Activated T-helper 1 cell treated with anti-CD3 and anti-CD28 coated beads, Interleukin-12 subunit alpha, Interleukin-12 subunit beta, Interleukin-2, Interleukin-4 antibody, amounts not matched to agents 30 ng/mL and 10 ng/mL and 1 ng/mL, durations not matched to agents 14 hours and 24 hours and 36 hours (primary cell): ENCODE measurements at places on chromosomes 7 and 10. TPM values are rescaled to one million over a fixed set of nuclear protein-coding genes. Genes with fewer than 3 reads are reported as not detected.

DNA sequence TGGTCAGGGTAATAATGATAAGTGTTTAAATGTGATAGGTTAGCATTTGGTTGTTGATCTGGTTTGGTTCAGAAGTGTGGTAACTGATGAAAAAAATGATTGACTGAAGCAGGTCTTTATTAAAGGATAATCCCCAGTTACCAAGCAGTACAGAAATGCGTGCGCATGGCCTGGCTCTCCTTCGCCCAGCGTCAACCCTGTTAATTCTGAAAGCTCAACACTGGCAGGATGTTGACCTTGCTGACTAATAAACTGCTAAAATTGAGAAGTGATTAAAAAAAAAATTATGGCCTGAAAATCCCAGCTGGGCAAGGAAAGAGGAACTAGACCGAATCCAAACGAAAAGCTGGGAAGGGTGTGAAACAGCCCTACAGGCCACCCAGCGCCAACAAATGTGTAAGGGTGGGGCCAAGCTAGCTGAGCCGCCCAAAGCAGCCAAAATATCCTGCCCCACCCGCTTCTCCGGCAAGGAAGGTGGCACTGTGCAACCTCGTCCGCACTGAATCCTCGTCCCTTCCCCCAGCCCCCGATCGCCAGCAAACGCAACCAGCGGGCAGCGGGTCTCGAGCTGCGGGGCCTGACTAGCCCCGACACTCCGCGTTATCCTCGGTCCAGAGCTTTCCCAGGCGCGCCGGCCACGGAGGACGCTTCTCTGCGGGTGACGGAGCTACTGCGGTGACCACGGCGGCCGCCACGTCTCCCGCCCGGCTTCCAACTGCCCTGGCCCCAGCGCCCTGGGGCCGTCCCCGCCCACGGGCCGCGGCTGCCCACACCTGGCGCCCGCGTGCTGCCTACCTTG is 561 bp downstream of the SHTN1 start:
- DNase-seq: no peak

GRCh38 chr7:96531331-96531730 is 178.3 kb downstream of the SEM1 start:
- no peak for DNase-seq

- peak; percentile 71 for DNase-seq
Observed at GRCh38 chr7:141053626-141054025, 20.2 kb upstream of the TMEM178B start.

DNA sequence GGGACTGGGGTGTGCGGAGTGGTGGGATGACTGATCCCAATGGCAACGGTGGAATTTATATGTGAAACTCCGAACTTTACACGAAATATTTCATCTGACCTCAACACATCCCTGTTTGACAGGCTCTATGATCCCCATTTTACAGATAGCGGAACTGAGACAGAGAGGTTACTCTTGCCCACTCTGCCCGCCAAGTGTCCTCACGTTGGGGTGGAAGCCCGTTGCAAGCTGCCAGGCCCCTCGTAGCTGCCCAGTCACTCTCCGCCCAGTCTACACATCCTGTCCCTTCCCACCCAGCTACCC is 397 bp upstream of the NFE2L3 start:
- DNase-seq: no peak

DNA sequence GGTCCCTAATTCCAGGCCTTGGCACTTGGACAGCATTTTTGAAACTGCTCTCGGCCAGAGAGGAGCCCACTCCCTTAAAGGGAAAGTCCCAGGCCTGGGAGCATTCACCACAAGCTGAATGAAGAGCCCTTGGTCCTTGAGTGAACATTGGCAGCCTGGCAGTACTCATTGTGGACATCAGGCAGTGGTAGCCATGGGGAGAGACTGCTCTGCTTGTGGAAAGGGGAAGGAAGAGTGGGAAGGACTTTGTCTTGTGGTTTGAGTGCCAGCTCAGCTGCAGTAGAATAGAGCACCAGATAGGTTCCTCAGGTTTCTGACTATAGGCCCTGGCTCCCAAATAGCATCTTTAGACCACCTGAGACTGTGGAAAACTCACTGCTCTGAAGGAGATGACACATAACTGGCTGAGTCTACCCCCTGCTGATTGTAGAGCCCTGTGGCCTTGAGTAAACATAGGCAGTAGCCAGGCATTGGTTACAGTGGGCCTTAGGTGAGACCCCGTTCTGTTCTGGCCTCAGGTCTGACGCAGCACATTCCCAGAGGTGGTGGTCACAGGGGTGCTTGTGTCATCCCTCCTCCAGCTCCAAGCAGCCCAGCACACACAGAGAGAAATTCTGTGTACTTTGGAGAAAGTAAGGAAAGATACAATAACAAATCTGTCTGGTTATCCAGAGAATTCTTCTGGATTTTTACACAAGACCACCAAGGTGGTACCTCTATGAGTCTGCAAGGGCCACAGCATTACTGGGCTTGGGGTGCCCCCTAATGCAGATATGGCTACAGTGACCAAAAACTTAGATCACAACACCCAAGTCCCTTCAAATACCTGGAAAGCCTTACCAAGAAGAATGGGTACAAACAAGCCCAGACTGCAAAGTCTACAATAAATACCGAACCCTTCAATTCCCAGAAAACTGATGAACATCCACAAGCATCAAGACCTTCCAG is 153.8 kb downstream of the GNAI1 start:
- no peak for DNase-seq

DNA sequence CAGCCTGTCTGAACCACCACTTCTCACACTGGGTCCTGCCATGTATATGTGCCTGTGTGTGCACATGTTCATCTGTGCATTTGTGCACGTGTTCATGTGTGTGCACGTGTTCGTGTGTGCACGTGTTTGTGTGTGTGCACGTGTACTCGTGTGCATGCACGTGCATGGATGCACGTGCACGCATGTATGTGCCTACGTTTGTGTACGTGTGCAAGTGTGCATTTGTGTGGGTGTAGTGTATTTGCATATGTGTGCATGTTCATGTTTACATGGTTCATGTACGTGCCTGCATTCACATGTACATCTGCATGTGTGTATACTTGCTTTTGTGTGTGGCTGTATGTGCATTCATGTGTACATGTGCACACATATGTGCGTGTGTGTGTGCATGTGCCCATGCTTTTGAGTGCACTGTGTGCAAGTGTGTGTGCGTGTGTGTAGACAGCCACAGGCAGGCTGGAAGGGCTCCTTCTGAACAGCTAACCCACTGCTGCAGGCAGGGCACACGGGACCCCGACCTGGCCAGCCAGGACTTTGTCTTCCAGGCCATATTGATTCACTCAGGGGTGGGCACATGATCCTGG is 28.2 kb downstream of the SLC29A4 start:
- DNase-seq: no peak

DNA sequence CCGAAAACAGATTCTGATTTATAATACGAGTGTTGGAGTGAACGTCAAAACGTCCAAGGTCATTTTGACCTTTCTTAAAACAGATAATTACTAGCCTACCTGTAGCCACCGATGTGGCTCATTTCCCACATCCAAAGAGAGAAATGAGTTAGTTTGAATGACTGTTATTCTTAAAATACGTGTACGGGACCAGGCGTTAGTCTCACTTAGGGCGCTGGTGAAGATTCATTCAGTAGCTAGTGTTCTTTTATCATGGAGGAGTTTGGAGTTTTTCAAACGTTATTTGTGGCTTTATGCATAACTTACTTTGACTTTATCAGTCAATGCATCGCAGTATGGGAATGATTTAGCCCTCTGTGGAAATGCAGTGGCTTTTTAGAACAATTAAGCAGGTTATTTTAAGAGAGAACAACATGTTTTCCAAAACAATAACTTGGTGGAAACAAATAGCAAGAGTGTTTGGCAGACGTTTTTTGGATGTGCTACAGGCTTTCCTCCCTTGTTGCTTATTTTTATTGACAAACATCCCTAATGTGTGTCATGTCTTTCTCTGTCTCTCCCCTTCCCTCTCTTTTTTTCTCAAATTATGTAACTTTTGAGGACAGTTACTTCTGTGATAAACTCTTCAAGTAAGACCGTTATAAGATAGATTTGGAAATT is 1.6 kb downstream of the BICC1 start:
- no peak for DNase-seq

DNA sequence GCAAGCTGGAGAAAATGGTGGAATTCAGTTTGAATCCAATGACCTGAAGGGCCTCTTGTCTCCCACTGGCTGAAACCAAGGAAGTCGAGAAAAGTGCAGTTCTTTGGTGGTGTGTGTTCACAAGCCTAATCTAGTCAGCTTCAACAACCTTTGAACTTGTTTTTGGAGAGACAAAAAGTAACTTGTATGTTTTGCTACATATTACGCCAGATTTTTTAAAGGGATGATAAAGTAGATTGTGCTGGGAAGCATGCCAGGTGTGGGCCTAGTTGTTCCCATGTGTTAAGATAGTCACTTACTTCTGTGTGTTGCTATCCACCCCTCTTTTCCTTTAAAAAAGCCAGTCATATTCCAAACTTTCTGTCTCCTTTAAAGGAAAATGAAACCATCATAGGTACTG is 79.7 kb upstream of the FAM3C start:
- DNase-seq: no peak

- no peak for DNase-seq
Observed at GRCh38 chr10:52040486-52040885, 273.6 kb upstream of the DKK1 start.

DNA sequence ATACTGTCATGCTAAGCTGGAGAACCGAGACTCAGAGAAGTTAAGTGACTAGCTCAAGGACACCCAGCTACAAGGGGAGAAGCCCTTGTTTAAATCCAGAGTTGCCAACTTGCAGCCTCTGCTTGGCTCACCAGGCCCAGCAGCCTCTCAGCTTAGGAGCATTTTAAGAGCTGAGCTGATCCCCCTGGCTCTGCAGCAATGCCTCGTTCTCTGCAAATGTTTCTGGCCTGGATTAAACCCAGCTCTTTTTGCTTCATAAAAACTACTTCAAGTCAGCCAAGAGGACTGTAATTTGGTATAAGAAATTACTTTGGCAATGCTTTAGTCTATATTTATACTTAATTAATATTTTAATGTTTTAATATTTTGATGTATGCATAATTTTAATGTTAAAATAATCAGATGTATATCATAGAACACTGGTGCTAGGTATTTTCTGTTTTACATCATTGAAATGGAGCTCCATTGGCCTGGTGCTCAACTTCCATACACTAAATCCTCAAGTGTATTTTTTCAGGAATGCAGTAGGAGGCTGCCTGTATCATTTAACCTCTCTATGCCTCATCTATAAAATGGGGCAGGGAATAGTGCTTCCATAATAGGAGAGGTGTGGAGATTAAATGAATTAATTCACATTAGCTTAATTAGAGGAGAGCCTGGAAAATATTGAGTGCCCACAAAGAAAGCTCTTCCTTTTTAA is 184.2 kb downstream of the EMX2 start:
- no peak for DNase-seq

GRCh38 chr10:44426247-44427034 is 41.5 kb upstream of the CXCL12 start:
- no peak for DNase-seq

- DNase-seq: peak; percentile 86
Observed at GRCh38 chr10:96129387-96130325, at the start of gene ZNF518A. Gene ZNF518A, plus strand, starts transcription at chr10:96130297. Its CDS starts 26,026 bp downstream, at chr10:96156323.

DNA sequence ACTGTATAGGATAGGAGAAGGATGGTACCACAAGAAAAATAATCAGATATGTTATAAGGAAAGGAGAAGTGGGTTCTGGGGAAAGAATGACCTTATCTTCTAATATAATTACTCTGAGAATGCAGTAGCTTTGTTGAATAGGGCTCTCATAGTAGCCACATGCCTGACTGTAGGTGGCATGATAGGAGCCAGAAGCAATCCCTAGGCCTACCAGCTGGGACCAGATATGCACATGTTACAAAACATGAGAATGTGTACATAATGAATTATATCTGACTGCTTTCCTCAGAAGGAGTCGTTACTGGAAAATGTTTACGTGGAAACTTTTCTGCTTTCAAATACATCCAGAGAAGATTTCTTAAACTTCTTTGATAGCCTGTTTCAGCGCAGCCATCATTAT is 53.2 kb upstream of the FAM3C start:
- no peak for DNase-seq

DNA sequence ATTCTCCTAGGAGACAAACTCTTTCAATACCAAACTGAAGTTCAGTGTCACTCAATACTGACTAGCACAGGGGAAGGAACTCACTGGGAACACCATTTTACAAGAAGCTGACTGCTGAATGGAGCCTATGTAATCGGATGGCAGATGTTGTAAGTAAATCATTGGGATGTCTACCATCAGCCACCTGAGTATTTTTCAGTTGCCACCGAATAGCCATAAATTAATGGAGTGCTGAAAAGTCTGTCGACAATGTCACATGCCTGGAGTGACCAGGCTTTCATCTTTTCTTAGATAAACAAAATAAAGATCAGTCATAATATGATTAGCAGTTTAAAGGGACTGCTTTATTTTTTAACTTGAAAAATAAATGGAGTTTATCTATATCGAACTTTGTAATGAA is 145.9 kb upstream of the SEMA3E start:
- DNase-seq: no peak

- peak; percentile 54 for DNase-seq
Observed at GRCh38 chr7:41943094-41943577, 240.2 kb upstream of the INHBA start.

DNA sequence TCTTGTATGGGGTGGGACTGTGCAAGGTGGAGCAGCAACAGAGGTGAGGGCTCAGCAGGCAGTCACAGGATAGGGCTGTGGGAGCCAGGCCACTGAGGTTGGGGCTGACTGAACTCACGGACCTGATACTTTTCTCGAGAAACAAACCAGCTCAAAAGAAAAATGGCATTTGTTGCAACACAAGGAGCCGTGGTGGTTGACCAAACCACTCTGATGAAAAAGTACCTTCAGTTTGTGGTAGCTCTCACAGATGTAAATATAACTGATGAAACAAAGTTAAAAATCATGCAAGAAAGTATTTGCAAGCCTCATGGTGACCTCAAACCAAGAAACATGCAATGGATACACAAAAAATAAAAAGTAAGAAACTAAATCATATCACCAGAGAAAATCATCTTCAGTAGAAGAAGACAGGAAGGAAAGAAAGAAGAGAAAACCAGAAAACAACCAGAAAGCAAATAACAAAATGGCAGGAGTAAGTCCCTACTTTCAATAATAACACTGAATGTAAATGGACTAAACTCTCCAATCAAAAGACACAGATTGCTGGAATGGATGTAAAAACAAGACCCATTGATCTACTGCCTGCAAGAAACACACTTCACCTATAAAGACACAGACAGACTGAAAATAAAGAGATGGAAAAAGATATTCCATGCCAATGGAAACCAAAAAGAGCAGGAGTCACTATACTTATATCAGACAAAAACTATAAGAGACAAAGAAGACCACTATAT is 48.9 kb upstream of the DUSP5 start:
- DNase-seq: peak; percentile 35

The CHN2 gene
- total RNA-seq: not detected in 2 replicates

The MYO1G gene
- 252 and 258 TPM in 2 replicates for total RNA-seq

The PLEKHA1 gene
- total RNA-seq: 4.1 and 5.6 TPM in 2 replicates

The AKR1C1 gene
- 0.29 and 0.37 TPM in 2 replicates for total RNA-seq

The PRSS37 gene
- not detected in 2 replicates for total RNA-seq

The FLNC gene
- total RNA-seq: 0.03 and 0.07 TPM in 2 replicates

The BTBD16 gene
- not detected in 2 replicates for total RNA-seq

The IGF2BP3 gene
- 2.5 and 2.7 TPM in 2 replicates for total RNA-seq

The FAM20C gene
- 0.15 and 0.34 TPM in 2 replicates for total RNA-seq

The ANKMY2 gene
- 6.9 and 8.4 TPM in 2 replicates for total RNA-seq

The SH2D4B gene
- total RNA-seq: 0.18 and 0.20 TPM in 2 replicates
